Fibroblast of the aortic adventitia (primary cell): ENCODE measurements at places on chromosomes 5 and 9.

DNA sequence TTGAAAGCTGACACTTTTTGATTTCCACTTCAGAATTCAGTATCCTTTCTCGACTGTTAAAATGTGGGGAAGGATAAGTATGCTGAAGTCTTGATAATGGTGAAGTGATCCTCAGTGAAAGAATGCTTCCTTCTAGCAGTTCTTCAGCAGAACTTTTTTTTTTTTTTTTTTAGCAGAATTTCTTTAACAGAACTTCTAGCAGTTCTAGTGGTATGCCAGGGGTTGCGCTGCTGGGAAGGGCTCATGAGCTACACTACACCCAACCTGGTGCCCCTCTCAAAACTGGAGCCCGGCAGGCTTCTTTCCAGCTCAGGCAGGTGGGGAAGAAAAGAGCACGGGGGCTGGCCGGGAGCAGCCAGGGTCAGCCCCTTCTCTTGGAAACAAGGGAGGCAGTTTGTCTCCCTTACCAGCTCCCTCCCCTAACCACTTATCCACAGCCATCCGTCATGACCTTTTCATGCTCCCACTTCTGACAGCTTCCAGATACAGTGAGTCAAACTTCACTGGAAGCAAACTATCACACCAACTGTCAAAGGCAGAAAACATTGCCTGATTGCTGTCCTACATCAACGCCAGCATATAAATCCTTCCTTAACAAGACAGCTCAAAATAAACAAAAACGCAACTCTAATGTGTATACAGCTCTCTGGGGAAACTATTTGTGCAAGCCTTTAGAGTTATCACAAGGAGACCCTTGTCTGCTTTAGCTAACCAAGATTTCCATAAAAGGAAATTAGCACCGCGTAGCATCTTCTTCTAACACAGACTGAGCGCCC lies 211.5 kb downstream of the GAPVD1 start:
- DNase-seq: peak; percentile 83

GRCh38 chr9:16126042-16126441 lies 573.2 kb downstream of the CCDC171 start:
- peak; percentile 72 for DNase-seq

DNA sequence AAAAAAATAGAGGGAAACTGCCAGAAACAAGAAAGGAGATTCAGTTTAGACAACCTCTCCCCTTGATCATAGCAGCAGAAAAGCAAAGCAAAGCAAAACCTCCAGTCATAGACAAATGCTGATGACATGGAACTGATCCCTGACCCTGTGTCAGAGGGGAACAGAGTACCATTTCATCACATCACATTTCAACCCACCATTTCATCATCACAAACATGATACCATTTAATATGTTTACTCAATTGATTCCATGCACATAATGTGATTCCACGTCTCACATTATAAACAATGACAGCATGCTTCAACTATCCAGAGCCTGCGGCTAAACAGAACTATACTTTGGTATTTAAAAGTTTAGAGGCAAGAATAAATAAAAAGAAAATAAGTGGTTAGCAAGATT lies 28.7 kb upstream of the ACOT12 start:
- DNase-seq: peak; percentile 52

DNA sequence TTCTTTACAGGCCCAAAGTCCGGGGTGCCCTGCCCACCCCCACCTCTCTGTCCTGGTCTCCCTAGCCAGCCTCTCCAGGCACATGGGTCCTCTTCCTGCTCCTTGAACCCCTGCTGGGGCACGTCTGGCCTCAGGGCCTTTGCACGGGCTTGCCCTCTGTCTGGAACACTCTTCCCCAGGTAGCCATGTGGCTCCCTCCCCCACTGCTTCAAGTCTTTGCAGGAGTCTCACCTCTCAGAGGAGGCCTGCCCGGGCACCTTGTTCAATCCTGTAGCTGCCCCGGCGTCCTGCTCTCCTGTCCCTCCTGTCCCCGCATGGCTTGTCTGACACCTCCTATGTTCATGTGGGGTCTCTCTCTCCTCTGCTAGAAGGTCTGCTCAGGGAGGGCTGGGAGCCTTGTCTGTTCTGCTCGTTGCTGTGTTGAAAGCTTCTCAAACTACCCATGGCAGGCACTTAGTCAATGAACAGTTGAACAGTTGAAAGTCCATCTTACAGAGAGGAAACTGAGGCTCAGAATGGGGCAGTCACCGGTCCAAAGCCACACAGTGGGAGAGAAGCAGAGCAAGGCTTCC lies 241.4 kb downstream of the PBX3 start:
- no peak for DNase-seq

- no peak for DNase-seq
Measured at GRCh38 chr5:79613549-79613948, 1.3 kb downstream of the TENT2 start.

GRCh38 chr5:129244478-129244877 lies 149.9 kb downstream of the ISOC1 start:
- DNase-seq: peak; percentile 88

- DNase-seq: no peak
Measured at GRCh38 chr5:139205586-139205985, 7.4 kb upstream of the SIL1 start.

DNA sequence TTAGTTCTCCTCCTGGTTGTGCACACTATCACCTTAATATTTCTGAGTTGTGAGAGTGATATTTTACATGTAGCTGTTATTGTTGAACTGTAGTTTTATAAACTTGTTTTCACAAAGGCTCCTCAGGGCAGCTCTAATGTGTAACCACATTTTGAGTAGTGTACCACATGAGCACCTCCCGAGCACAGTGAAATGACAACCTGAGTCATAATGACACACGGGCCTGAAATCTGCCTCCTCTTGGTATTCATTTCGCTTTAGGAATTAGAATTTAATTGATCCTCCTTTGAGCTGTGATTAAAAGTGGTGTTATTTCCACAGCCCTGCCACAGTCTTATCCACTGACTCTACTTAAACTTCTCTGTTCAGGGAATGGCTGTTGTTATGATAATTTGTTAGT lies 7.9 kb downstream of the MTRR start:
- peak; percentile 31 for DNase-seq

GRCh38 chr5:91164424-91164823 lies 218.7 kb downstream of the ARRDC3 start:
- no peak for DNase-seq
